NCI-H2029 (cell line): ENCODE measurements at places on chromosomes 11 and 22.

DNA sequence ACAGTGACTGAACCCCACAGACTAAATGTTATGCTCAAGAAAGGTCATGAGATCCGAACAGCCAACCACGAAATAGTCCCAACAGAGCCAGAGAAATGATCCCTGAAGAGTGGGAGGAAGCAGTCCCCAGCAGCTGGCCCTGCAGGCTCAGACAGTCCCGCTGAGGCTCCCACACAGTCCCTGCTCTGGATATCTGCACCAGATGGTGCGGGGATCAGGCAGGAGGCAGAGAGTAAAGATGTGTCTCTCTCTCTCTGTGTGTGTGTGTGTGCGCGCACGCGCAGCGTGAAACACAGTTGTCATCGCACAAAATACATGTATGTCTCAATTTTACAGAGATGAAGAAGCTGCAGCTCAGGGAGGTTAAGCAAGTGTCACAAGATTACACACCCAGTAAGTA is 27.9 kb downstream of the GUCY1A2 start:
- no peak for DNase-seq

DNA sequence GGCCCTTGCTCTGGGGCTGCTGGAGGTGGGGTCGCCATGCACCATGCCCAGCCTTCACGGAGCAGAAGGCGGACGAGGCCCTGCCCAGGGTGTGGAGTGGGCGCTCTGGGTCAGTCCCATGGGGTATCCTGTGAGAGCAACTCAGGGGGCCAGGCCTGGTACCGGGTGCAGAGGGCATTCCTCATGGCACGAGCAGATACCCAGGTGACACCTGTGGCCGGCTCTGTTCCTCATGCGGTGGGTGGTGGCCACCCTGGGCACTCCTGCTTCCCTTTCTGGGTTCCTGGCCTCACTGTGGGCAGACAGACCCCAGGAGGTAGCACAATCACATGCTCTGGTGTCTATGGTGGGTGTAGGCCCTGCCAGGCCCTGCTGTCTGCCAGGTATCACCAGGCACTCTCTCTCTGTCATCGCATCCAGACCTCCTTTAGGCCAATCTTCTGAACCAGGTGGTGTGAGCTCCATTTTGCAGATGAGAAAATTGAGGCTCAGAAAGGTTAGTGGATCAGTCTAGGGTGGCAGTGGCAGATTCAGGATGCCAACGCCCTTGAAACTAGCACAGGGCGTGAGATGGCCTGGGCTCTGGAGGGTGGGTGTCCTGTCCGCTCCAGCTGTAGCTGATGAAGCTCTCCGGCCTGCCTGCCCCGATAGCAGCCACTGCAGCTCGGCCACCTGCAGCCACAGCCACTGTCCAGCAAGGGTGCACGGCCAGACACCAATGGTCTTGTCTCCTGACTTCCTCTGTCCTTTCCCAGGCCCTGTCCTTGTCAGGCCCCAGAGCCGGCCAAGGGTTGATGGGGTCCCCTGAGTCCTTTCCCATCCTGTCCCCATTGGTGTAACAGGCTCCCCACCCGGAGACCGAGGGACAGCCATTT is 15.1 kb downstream of the DGKZ start:
- no peak for DNase-seq

DNA sequence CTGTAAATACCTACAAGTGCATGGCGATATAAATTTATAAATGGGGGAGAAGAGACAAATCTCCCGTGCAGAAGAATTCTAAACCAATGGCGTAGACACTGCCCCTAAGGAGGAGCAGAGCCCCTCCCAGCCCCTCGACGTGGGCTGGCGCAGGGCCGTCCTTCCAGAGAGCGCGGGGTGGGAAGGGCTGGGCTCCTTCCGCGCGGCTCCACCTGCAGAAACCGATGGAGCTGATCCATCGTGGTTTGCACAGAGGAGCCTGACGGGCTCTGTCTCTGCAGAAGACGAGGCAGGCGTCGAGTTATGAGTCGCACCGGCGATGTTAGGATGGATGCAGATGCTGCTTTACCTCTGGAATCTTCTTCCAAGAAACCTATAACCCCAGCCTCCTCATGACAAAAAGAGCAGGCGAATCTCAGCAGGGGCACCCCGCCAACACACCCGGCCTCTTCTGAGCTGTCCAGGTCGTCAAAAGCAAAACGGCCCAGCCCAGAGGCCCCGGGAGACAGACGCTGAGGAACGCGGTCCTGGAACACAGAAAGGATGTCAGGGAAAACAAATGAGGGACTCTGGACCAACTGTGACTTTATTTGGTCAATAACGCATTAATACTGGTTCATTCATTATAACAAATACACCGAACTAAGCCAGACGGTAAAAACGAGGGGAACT is 11.0 kb upstream of the B4GALNT4 start:
- DNase-seq: no peak

- DNase-seq: no peak
Measured at GRCh38 chr22:38453996-38454352, 1.0 kb downstream of the KCNJ4 start.

GRCh38 chr22:50274311-50274710 is 4.1 kb upstream of the MAPK11 start:
- no peak for DNase-seq

- no peak for DNase-seq
Measured at GRCh38 chr11:43790444-43790794, 90.2 kb upstream of the ALKBH3 start.

- no peak for DNase-seq
Measured at GRCh38 chr11:18452927-18453326, 2.7 kb upstream of the LDHAL6A start.

DNA sequence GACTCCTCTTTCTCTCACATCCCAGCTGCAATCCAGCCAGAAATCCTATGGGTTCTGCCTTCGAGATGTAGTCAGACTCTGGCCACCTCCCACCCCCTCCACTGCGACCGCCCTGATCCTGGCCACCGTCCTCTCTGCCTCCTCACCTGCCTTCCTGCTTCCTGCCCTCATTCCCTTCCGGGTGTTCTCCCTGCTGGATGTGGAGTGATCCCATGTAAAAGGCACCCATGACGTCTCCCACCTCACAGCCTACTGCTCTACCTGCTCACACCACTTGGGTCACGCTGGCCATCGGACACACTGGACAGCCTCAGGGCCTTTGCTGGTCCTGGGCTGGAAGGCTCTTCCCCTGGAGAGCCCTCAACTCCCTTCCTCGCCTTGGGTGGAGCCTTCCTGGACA is 33.7 kb upstream of the CD5 start:
- no peak for DNase-seq

DNA sequence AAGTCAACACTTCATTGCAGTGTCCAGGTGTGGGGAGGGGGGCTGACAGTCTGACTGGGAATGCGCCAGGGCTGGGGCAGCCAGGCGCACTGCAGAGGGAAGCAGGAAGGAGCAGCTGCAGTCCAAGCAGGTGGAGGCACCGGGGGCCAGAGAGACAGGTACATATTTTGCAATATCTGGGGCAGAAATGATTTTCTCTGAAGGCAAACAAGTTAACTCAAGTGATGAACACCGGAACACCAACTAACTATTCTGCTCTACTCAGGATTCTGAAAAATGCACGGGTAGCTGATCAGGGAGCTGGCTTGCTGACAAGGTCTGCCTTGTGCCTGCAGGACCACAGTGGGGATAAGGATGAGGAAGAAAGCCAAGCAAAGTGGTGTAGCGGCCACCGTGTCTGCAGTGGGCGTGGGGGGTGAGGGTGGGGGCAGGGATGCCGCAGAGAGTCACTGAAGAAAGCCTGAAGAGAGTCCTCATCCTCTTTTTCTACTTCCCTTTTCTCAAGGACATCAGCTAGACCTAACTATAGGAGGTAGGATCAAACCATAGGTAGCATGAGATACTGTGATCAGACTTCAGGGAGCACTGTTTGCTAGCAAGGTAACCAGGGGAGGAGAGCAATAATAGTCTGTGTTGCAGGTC is 83.4 kb downstream of the SCN3B start:
- DNase-seq: peak; percentile 48

GRCh38 chr22:23500508-23501260 is 79.4 kb downstream of the IGLL1 start:
- no peak for DNase-seq

GRCh38 chr11:76114238-76114637 is 92.1 kb downstream of the WNT11 start:
- DNase-seq: no peak

DNA sequence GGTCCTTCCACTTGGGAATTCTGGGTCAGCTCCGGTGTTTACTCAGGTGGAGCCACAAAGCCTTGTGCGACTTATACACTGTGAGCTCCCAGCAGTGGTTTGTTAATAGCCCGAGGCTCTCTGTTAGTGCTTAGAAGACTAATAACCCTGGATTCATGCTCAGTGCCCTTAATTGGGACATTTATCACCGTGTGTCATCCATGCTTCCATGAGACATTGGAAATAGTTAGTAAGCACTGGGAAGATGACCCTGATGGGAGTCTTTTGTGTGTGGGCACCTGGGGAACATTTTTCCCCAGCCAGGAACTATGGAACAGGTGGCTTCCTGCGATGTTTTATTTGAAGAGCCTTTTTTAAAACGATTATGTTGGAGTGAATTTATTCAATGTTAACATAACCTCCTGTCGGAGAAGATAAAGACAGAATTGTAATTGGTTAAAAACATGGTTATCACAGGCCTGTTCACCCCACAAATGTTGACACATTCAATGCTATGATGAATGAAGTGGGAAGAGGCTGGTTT is 188.9 kb downstream of the MYO18B start:
- DNase-seq: peak; percentile 43

DNA sequence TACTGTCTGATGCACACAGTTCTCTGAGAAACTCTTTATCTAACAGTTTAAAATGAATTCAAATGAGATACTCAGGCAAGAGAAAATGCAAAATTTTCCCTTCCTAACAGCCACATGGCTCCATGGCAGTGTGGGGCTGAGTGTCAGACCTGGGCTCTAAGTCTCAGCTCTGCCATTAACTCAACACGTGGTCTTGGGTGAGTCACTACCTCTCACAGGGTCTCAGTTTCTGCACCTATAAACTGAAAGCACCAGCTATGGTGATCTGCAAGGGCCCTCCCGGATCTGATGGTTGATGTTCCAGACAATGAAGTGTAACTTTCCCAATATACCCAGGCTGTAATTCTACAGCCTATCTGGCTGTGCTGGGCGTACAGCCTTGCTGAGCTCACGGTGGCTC is 70.5 kb downstream of the KCNC1 start:
- DNase-seq: no peak

DNA sequence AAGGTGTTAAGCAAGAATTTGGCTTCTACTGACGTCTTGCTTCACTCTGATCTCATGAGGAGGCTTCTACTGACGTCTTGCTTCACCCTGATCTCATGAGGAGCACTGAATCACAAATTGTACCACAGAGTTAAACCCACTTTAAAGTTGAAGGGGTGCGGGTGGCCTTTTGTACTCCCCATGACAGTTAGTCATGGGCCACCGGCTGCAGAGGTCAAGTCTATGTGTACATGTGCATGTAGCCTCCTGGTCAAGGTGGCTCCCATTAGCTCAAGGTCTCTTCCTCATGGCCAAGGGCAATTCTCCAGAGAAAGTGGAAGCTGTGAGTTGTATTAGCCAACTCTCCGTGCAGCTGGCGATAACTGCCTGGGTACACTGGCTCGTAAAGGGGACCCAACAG is 23.1 kb upstream of the FZD4 start:
- DNase-seq: no peak

DNA sequence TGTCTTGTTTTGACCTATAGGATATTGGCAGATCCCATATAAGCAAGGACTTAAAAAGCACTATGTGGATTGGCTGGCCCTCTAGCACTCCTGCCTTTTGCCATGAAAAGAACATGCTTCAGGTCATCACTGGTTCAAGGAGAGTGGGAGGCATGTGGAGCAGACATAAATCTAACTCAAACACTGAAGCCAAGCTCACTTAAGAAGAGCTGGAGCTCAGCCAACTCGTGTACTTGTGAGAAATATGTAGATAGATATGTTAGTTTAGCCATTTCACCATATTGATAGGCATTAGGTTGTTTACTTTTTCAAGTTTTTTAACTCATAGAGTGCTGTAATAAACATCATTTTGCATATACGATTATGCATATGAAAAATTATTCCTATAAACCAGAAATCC is 19.9 kb upstream of the BBOX1 start:
- DNase-seq: no peak

GRCh38 chr22:31575190-31575589 is 78.9 kb downstream of the SFI1 start:
- no peak for DNase-seq

- no peak for DNase-seq
Measured at GRCh38 chr11:63745304-63746170, 23.0 kb downstream of the ZFTA start.

DNA sequence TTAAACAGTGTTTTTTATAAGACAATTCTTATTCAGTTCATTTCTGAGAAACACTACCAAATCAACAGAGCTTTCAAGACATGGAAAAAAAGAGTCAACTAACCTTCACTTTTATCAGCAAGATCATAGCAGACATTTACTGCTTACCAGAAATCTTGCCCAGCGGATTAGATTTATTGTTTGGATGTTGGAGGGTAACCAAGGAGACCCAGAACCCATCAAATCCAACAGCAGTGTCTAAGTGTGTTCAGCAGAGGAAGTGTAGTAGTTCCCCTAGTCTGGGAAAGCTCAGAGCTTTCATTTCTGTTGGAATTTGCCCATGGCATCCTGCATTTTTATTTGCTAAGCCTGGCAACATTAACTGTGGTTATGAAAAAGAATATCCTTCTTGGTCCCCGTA is 2.4 kb upstream of the PGM2L1 start:
- no peak for DNase-seq

GRCh38 chr11:26688701-26689100 is 33.2 kb downstream of the SLC5A12 start:
- no peak for DNase-seq

DNA sequence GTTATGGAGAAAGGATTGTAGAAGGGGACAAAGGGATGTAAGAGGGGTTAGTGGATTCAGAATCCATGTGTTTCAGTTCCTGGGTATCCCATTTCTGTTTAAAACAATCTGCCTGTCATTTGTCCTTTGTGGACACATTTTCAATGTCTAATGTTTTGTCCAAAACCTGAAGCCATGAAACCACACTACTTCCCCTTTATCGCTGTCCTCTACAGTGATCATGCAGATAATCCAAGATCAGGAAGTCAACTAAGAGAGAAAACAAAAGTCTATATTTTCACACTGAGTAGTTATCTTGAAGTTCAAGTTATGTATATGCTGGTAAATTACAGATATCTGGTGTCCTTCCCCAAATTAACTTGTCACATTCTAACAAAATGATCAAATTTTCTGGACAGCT is 457.0 kb downstream of the NTM start:
- no peak for DNase-seq

GRCh38 chr11:120797143-120797542 is 226.8 kb upstream of the TBCEL start:
- no peak for DNase-seq

GRCh38 chr22:27474711-27475547 is 326.6 kb downstream of the MN1 start:
- DNase-seq: no peak
